ENCODE measurements at places on chromosomes 11 and 22.

DNA sequence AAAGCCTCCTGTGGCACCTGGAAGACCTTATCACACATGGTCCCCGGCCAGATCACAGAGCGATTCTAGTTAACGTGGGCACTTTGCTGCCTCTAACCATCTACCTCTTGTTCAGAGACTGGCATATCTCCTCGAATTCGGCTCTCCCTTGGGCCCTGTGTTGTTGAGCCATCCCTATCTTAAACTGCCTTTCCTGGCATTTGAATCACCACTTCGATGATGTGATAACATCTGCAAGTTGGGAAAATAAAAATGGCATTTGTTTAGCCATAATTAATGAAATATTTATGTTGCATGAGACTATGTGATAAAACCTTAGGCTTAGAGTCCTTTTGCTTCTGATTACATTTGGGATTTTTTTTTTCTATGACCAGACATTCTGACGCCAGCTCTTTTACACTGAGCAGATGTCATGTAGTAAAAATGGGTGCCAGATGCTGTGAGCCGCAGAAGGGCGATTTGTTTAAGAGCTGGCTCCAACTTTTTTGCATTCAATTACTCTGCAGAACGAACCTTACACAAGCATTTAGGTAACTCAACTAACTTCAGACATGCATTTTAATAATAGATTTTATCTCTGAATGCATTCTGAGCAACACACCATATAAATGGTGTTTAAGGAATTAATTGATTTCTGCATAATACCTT, 58.5 kb upstream of the PARVA start:
- no peak for DNase-seq

DNA sequence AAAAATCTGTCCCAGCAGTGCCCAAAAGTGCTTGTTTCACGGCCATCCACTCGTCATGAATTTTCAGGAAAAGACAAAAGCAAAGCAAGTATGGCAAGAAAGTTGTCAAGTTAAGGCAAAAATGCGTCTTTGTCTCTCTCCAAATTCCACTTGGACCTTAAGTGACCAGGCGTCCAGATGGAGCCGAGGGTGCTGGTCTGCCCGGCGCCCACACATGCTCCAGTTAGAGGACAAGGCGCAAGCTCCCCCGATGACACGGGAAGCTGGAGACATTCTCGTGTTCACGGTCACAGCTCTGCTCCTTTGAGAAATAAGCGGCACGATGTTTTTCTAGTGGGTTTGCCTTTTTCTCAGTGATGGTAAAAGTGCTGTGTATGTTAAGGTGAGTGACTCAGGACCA, 219.0 kb downstream of the BRD1 start:
- no peak for DNase-seq

DNA sequence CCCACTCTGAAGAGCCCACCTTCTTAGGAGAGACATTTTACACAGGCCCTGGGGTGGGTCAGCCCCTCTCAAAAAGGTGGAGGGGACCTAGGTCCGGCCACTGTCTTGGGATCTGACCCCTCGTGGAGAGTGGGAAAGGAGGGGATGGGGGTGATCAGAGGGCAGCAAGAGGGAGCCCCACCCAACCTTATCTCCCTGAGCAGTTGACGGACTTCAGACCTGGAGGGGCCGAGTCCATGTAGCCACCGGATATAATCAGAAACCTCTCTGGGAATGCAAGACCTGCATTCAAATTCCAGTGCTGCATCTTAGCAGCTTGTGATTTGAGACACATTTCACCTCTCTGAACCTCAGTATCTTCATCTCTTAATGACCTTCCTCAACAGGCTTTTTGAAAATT, 44.0 kb downstream of the TP53I11 start:
- no peak for DNase-seq

- DNase-seq: no peak
Observed at GRCh38 chr11:131684111-131685060, 314.0 kb downstream of the NTM start.

Measured in DND-41 (cell line).